ENCODE measurements at places on chromosomes 11 and 22.

- no peak for DNase-seq
These were observed 117.9 kb downstream of the MED15 start for GRCh38 chr22:20625270-20625669.

DNA sequence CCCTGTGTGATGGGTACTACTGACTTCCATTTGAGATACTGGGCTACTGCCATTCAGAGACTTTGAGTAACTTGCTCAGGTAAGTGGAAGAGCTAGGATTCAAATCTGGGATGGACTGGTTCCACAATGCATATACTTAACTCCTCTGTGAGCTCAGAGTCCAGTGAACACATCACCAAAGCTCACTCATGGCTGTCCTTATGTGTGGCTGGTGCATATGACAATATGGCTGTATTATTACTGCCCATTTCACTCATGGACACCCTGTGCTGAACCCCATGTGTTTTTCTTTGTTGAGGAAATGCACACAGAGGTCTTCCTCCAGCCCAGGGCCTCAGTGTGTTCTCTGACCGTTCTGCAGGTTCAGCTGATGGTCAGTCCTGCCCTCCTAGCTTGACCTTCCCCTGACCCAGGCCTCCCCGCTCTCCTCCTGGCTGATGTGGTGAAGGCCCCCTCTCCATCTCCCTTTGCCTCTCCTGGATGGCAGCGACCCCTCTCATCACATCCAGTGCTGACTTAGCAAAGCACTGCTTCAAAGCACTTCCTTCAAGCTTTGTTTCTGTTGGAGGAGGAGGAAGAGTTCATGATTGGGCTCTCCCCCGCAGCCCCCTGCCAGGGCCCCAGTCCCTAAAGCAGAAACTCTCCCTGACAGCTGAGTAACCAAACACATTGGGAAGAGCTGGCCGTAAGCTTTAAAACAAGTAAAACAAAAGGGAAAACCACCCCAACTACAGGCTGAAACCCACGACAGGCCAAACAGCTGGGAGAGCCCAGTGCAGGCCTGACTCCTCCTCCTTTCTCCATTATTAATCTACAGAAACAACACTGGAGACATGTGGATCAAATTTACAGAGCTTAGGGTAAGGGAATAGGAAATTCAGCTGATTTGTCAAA, 101.2 kb downstream of the NAT10 start:
- DNase-seq, result peak; percentile 53

- no peak for DNase-seq
These were observed 2.0 kb upstream of the TESMIN start for GRCh38 chr11:68753300-68753699.

GRCh38 chr11:44839458-44840084, 111.1 kb downstream of the TP53I11 start:
- DNase-seq, result no peak

GRCh38 chr11:13826505-13827278, 135.8 kb upstream of the SPON1 start:
- no peak for DNase-seq

DNA sequence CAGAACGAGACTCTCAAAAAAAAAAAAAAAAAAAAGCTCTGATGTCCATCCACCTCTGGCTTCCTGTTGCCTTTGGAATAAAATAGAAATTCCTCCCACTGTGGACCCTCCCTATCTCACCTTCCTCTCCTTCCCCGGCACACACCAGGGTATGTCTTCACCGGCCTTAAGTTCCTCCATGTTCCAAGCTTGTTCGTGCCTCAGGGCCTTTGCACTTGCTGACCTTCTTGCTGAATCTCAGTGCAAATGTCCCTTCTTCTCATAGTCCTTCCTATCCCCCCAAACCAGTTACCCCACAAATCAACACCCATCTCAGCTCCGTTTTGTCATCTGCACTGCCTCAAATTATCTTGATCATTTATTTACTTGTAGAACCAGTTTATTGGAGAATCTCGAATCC, 20.6 kb downstream of the IFT27 start:
- no peak for DNase-seq

DNA sequence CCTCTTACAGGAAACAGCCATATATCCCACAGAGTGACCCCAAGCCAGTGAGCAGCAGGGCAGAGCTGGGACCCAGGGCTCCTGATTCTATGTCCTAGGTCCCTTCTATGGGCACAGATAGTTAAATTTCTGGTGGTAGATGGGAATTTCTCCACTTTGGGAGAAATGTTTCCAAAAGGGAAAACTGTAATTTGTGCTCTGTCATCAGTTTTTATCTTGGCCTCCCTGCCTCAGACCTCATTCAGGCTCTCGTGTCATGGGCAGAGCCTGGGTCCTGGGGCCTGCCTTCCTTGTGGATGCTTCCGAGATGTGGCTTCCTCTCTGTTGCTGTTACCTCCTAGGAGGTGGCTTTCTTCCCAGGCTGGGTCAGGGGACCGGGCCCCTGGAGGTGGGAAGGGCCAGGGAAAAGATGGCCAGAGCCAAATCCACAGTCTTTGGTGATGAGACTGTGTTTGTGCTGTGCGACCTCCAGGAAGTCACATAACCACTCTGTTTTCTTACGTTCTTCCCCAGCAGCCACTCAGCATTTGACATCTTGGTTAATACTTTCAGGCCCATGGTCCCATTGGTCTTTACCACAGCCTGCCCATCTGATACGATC, 8.6 kb downstream of the LRRC32 start:
- DNase-seq, result no peak

GRCh38 chr11:118291477-118292135, 12.9 kb upstream of the CD3E start:
- peak; percentile 27 for DNase-seq

- DNase-seq, result no peak
These were observed 30.8 kb upstream of the SLC22A12 start for GRCh38 chr11:64560139-64560771.

GRCh38 chr22:31082606-31083376, 1.7 kb downstream of the SMTN start:
- DNase-seq, result peak; percentile 59

- no peak for DNase-seq
These were observed 1.2 kb downstream of the PGAP2 start for GRCh38 chr11:3809624-3809928.

DNA sequence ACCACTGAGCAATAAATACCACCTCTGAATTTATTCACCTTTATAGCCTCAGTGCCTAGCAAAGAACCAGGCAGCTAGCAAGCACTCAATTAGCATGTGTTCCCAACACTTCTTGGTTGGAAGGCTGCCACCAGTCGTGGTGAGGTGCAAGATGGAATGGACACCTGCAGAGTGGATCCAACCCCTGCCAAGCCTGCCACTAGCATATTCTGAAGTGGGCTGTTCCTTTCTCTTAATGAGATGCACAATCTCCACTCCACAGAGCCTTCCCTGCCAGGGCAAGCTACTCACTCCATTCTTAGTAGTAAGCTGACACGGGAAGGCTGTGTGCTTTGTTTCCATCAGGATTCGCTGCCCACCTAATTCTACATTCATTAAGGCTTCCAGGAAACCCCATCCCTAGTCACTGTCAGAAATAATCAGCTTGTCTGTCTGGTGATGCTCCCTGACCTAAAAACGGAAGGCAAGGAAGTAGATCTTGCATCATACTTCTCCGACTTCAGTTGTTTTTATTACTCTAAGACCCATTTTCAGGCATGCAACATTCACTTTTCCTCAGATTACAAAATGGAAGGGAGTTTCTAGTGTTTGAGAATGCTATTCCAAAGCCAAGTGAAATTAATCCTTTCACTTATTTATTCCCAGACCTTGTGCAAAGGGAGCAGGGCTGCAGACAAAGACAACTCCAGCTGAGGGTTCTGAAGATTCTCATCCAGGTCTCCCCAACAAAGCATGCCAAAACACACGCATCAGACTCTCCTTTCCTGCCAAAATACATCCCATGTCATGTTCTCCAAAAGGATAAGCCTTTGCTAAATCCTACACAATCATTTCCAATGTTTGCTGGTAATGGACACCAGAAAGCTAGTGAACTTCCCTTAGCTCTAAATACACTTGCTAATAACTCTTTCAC, 128.0 kb downstream of the TENM4 start:
- DNase-seq, result peak; percentile 3

GRCh38 chr11:46894961-46895360, 23.4 kb downstream of the LRP4 start:
- no peak for DNase-seq

DNA sequence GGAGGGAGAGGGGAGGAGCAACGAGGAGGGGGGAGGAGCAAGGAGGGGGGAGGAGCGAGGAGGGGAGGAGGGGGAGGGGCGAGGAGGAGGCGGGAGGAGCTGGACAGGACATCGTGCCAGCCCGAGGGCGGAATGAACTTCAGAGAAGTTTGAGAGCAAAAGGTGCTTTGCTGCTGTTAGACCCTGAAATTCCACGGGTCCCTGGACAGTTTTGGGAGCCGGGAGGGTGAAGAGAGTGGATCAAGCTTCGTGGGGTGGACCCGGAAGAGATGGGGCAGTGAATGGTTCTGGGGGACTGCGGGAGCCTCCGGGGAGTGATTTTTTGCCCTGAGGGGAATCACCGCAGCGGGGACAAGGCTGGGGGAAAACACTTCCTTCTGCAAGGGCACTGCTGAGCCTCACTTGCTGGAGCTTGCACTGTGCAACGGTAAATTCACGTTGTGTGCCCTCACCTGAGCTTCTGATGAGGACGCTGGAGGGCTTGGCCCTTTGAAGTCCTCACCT, 10.7 kb upstream of the NLRP6 start:
- no peak for DNase-seq

GRCh38 chr11:70105755-70106571, 27.8 kb downstream of the ANO1 start:
- DNase-seq, result no peak

Measured in adipocyte (in vitro differentiated cells).